ENCODE measurements at places on chromosomes 11 and 22.

- DNase-seq = no peak
Observed at GRCh38 chr22:37501610-37502341, 15.6 kb upstream of the MFNG start.

GRCh38 chr11:8075119-8075726, 5.8 kb upstream of the TUB start:
- DNase-seq = no peak

DNA sequence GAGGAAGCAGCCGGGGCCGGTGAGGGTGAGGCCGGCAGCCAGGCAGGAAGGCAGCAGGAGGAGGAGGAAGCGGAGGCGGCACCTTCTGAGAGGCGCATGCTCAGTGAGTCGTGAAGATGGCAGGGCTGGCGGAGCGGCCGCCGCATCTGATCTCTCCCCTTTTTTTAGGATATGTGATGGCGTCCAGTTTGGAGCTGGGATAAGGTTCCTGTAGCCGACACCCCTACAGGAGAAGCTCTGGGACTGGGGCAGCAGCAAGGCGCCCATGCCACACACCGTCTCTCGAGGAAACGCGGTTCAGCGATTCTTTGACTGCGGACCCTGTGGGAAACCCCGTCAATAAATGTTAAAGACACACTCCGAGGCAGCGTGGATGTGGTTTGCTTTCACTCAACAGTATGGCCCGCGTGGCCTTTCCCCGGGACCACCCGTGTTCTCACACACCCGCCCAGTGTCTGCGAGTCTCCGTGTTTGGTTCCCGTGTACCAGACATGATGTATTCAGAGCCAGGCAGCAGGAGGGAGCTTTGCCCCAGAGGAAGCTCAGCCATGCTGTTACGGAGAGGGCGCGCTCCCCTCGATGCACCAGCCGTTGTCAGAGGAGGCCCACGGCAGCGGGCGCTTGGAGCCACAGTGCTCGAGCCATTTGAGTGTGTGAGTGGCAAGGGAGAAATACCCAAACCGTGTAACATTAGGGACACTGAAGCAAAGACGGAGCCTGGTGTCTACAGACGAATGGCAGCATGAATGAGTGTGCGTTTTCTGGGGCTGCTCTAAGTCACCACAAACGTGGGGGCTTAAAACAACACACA, 27.7 kb upstream of the PARVB start:
- peak; percentile 82 for DNase-seq

- DNase-seq = no peak
Observed at GRCh38 chr22:36301851-36302250, 48.9 kb downstream of the APOL1 start.

- no peak for DNase-seq
Observed at GRCh38 chr22:17410576-17410975, 41.3 kb downstream of the CECR2 start.

DNA sequence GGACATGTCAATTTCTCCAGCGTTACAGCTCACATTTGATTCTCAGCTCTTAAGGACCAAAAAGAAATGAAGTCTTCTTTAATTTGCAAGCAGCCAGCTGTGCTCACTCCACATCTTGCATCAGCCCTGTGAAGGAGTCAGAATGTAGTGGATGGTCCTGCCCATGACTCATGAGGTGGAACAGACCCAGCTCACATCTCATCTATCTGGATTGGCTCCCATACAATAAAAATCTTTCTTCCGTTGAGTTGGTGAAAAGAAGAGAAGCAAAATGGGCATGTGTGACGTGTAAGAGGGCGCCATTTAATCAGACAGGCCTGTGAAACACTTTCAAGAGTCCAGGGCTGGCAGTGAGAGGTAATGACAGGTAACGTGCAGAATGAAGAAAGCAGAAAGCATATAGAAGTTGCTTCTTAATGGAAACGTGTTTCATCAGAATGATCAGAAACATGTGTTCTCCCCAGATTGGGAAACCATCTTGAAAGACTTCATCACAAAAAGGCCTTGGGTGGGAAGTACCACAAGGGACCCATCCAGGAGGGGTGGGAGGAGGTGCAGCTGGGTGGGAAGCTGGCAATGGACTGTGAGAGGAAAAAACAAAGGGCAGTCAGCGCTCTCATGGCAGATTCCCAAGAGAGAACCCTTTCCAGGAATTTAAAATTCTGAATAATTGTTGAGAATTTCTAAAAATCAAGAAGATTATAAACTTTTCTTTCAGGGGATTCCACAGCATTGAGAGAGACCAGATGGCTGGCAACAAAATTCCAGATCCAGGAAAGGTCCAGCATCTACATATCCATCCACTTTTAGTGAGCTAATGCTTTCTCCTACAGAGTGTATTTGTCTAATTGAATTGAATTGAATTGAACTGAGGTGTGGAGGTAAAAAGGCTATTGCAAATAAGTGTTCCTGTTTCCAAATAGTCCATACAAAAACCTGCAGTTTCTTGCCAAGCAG, 57.0 kb downstream of the ETS1 start:
- DNase-seq = no peak

DNA sequence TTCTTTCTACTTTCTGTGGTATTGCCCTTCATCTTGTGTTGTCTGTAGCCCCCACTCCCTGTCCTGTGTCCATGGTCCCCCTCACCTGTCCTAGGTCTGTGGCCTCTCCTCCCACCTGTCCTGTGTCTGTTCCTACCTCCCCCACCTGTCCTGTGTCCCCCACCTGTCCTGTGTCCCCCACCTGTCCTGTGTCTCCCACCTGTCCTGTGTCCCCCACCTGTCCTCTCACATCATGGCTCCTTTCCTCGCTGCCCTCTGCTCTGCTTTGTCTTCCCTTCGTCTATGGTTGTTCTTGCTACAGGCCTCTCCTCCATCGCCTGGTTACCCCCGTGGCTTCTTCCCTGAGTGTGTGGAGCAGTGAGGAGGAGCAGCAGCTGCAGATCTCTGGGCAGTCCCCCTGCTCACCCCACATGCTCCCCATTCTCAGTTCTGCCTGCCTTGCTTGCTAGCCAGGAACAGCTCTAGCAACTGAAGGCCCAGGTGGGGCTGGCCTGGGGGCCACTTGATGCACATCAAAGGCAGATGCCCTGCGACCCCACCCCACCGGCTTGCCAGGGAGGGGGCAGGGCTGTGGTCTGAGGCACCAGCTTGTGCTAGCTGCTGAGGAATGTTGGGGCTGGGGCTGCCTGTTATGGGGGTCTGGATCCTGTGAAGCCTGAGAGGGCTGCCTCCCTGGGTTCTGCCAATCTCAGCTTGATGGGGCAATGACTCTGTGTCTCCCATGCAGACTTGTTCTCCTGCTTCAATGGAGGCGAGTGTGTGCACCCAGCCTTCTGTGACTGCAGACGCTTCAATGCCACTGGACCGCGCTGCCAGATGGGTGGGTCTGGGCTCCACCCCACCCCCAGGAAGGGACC, 5.6 kb downstream of the OTOG start:
- no peak for DNase-seq

DNA sequence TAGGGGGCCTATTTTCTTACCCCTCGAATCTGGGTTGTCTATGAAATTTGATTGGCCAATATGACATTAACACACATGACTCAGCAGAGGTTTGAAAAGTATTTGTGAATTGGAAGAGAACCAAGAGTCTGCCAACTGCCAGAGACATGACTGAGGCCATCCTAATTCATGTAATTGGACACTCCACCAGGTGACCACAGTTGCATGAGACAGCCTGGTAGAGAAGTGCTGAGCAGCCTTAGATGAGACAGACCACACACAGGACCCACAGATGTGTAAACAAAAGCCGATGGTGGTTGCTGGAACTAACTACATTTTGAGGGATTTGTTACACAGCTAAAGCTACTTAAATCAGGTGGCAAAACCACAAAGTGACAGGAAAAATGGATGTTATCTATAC, 855 bp upstream of the MS4A5 start:
- no peak for DNase-seq

DNA sequence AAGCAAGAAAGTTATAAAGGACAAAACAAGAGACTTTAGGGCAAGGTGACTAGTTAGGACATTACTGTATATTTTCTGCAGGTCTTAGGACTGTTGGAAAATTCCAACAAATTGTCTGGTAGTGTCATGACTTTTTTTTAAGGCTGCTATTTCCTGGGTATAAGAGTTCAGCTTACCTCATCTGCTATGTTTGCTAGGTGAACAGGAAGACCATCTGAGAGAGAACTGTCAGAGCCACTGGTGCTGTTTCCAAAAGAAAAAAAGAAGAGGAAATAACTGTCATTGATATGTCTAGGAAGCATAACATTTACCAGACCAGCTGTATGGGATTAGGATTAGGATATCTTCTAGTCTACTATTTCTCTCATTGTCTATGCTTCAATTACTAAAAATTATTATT, 26.3 kb upstream of the MTCH2 start:
- no peak for DNase-seq

DNA sequence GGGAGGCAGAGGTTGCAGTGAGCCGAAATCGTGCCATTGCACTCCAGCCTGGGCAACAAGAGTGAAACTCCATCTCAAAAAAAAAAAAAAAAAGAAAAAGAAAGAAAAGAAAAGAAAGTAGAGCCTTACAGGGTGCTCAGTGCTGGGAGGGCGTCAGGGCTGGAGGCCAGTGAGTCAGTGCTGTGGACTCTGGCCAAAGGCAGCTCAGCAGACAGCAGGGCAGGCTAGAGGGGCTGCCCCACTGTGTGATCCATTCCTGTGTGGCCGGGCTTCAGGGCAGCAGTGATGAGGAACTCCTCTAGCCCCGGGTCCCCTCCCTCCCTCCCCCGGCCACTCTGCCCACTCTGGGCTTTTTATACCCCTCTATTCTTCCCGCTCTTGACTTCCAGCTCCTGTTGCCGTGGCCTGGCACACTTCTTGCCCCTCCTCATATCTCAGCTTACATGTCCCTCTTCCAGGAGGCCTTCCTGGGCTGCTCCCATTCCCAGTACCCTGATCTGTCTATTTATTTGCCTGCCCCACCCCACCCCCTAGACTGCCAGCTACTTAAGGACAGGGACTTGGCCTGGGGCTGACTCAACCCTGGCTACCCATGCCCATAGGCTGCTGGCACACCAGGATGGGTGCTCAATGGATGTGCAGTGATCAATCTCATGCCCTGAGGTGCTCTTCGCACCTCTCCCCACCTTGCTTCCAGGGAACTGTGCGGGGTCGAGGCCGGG, 10.1 kb downstream of the SYT12 start:
- DNase-seq = no peak

- DNase-seq = no peak
Observed at GRCh38 chr11:65559951-65560537, 1.9 kb upstream of the LTBP3 start.

DNA sequence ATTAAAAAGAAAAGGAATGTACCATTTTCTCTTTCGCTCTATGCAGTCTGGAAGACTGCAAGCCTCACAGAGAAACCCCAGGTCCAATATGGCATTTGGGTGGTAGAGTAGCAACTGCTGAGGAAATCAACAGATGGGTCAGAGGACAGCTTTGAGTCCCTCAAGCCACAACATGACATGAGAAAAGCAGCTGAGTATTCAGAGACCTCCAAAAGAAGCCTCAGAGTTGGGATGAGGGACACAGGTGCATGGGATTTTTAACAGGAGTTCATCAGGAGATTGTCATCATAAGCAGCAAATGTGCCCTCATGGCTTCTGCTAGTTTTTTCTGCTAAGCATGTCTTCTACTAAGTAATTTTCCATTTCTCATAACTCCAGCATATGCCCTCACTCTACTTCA, 111.6 kb downstream of the BLID start:
- DNase-seq = no peak

DNA sequence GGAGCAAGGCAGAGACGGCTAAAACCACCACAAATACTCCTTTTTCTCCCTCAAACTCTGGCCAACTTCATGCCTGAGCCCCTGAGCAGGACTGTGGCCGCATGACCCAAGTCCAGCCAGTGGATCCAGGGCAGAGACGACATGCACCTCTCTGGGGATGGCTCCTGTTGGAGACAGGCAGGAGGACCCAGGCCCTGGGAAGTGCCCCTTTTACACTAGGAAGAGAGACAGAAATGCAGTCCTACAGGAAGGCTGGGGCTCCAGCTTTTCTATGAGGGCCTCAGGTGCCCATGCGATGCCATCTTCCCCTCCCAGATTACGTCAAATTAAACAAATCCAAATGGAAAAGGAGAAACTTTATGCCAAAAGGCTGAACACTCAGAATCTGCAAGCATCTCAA, 498.0 kb downstream of the BRD1 start:
- no peak for DNase-seq

- peak; percentile 77 for DNase-seq
Observed at GRCh38 chr22:31089160-31090100, 8.3 kb downstream of the SMTN start.

- no peak for DNase-seq
Observed at GRCh38 chr22:36068776-36069344, 40.2 kb upstream of the RBFOX2 start.

DNA sequence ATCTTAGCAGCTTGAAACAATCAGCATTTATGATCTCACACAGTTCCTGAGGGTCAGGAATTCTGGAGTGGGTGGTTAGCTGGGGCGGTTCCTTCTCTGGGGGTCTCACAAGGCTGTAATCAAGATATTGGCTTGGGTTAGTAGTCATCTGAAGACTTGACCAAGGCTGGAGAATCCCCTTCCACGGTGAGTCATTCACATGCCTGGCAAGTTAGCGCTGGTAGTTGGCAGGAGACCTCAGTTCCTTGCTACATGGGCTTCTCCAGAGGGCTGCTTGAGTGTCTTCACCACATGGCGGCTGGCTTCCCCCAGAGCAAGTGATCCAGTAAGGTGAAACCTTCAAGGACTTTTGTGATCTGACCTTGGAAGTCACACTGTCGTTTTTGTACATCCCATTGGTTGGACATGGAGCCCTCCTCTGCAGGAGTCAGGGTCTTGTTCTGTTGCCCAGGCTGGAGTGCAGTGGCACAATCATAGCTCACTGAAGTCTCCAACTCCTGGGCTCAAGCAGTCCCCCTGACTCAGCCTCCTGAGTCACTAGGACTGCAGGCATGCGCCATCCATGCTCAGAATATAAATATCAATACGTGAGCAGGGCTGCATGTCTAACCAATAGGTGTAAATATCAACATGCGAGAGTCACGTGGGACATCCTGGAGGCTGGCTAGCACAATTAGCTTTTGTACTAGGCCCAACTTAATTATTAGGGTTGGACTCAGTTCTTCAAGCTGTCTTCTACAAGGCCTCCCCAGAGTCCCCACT, 7.2 kb upstream of the NIPSNAP1 start:
- DNase-seq = no peak

DNA sequence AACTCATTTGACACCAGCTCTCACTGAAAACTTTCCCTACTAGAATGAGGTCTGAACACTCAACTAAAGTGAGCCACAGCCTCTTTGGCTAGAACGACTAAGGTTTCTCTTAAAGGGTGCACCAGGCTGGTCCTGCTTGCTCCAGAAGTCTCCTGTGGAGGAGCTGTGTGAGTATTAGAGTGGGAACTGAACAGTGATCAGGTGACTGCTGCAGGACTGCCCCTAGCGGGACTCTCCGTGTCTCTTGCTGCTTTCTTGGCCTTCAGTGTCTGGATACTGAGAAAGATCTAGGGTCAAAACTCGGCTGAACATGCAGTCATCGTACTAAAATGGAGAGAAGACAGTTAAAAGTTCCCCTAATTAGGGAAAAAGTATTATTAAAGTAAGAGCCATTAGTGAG, 34.6 kb downstream of the FAM118A start:
- DNase-seq = no peak

- DNase-seq = no peak
Observed at GRCh38 chr11:112834277-112834755, 126.9 kb upstream of the NCAM1 start.

All from GM12891 (cell line).